ENCODE measurements at places on chromosomes 16 and 17.

GRCh38 chr16:25788637-25789036, 96.9 kb downstream of the HS3ST4 start:
- no peak for DNase-seq

- no peak for DNase-seq
Observed at GRCh38 chr17:69357701-69358100, 30.8 kb upstream of the ABCA5 start.

- DNase-seq, result no peak
Observed at GRCh38 chr17:35076874-35077273, 13.4 kb upstream of the RFFL start.

- DNase-seq, result no peak
Observed at GRCh38 chr16:63960321-63960720, 1161.5 kb downstream of the CDH11 start.

DNA sequence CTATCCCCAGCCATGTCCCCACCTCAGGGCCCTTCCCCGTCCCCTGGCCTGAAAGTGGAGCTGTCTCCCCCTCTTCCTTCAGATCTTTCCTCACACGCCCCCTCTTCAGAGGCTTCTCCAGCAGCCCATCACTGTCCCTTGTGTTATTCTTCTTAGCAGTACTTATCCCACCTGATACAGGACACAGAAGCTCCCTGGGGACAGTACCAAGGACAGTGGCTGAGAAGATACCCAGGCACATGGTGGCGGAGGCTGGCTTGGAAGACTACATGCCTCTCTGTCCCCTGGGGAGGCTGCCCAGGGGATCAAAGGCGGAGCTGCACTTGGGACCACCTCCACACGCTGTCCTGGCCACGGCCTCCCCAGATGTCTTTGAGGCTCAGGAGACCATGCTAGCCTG, 23.9 kb downstream of the HSD11B2 start:
- DNase-seq, result no peak

DNA sequence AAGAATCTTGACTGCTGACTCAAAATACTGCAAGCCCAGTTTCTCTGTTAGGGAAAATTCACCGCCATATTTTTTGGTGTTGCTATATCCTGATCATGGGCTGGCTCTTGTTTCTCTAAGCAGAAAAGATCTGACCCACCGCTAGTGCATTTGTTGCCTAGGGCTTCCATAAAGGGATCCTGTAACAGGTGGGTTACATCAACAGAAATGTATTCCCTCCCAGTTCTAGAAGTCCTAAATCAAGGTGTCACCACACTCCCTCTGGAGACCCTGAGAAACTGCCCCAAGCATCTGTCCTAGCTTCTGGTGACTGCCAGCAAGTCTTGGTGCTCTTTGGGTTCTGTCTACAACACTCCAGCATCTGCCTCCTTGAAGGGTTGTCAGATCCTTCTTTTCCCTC, 99.7 kb downstream of the MAF start:
- DNase-seq, result no peak

DNA sequence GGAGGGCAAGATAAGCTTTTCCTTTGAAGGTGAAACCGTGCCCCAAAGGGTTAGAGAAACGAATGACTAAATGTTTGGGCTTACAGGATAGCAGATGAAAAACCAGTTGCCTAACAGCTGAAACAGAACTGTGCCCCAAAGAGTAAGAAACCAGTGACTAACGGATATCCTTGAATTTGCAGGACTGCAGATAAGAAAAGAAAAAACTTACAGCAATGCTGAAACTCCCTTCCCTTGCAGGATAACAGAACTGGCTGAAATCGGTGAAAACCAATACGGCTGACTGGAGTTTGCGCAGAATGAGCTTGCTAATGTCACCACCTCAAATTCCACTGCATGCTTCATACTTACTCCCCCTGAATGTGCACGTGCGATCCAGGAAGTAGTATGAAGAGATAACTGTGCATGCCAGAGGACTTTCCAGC, 175.2 kb upstream of the NLRP1 start:
- DNase-seq, result no peak

DNA sequence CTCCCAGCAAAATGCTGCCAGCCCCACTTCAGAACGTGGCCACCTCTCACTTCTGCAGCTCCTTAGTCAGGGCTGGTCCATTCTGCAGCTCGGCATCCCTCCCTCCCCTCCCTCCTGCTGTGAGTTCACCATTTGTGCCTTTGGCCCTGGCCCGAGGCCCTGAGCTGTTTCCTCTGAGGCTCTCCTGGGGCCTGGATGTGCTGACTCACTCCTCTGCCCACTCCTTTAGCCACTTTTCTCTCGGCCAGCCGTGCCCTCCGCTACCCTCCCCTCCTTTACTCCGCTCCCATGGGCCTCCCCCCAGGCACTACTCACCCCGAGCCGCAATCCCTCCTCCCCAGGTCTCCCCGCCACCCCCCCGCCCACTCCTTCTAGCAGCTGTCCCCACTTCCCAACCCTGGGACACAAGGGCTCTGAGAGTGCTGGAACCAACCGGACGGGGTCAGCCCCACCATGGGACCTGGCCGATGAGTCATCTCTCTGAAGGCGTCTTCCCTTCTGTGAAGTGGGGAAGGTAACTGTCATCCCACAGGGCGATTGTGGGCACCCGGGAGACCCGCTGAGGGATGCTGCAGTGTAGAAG, 11.5 kb downstream of the KCNG4 start:
- no peak for DNase-seq

DNA sequence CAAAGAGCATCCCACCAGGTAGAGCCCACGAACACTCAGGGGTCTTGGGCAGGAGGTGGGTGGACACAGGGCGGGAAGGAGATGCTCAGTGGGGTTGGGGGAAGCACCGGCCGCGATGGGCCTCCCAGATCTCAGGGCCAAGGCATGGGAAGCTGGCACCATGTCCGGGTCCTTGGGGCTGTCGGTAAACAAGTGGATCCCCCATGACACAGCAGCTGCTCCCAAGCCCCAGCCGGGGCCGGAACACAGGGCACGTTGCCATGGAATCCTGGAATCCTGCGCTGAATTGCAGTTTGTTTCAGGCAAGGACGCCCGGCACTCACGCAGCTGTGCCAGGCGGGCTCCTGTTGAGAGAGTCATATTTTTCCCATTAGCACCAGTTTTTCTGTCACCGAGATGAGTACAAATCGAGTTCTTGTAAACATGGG, 23.0 kb upstream of the CHMP6 start:
- no peak for DNase-seq

- no peak for DNase-seq
Observed at GRCh38 chr17:62780269-62780668, 27.8 kb downstream of the MARCHF10 start.

DNA sequence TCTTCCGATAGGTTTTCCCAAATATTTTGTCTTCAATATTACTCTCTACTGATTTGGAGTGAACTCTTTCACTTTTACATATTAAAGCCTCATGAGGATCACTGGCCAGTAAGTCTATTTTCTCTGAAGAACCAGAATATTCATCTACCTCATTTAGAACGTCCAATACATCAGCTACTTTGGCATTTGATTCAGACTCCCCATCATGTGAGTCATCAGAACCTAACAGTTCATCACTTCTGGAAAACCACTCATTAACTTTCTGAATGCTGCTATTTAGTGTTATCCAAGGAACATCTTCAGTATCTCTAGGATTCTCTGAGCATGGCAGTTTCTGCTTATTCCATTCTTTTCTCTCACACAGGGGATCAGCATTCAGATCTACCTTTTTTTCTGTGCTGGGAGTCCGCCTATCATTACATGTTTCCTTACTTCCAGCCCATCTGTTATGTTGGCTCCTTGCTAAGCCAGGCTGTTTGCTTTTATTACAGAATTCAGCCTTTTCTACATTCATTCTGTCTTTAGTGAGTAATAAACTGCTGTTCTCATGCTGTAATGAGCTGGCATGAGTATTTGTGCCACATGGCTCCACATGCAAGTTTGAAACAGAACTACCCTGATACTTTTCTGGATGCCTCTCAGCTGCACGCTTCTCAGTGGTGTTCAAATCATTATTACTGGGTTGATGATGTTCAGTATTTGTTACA, 30.9 kb downstream of the BRCA1 start:
- DNase-seq, result no peak

GRCh38 chr17:13749891-13750235, 148.1 kb upstream of the HS3ST3A1 start:
- no peak for DNase-seq

GRCh38 chr17:40070709-40071312, 8.0 kb downstream of the THRA start:
- peak; percentile 80 for DNase-seq

- DNase-seq, result no peak
Observed at GRCh38 chr17:32503251-32504165, 16.7 kb downstream of the CDK5R1 start.

DNA sequence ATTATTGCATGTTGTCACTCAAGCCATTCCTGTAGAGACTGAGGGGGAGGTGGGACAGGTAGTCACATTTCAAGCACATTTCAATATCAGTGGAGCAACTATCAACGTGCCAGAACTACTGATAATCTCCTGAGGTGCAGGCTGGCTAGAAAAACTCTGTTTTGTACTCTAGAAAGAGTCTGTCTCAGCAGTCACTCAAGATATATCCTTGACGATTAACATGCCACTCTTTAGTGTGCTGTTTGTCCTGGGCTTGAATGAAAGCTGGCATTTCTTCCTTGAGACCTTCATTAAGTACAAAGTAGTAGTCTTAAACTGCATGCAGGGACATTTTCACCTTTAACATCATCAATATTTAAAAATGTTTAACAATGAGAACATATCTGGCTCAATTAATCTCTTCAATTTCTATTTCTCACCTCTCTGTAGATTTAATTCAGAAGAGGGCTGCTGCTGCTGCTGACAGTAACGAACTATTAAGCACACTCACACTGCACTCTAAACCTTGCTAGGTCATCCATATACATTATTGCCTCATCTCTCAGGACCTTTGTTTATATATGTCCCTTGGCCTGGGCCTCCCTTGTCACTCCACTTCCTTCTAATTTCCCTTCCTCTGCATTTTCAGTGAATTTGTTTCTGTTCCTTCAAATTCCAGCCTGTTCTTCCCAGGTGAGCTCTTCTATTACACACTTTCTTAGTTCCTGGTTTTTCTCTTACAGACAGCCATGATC, 412.0 kb downstream of the HAPSTR1 start:
- no peak for DNase-seq

DNA sequence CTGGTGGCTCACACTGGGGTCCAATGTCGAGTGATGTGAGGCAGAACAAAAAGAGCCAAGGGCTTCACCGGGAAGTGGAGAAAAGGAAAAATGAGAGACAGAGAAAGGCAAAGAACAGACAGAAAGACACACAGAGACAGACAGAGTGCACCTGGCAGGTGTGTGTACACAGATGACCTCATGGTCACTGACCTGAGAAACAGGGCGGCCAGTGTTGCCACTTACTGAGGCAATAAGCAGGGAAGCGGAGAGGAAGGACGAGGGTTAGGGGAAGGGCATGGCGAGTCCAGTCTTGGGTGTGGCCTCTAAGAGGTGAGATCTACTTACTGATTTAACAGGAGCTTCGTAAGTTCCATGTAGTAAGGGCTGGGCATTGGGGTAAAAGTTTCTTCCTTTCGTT, 7.5 kb downstream of the GINS2 start:
- no peak for DNase-seq

DNA sequence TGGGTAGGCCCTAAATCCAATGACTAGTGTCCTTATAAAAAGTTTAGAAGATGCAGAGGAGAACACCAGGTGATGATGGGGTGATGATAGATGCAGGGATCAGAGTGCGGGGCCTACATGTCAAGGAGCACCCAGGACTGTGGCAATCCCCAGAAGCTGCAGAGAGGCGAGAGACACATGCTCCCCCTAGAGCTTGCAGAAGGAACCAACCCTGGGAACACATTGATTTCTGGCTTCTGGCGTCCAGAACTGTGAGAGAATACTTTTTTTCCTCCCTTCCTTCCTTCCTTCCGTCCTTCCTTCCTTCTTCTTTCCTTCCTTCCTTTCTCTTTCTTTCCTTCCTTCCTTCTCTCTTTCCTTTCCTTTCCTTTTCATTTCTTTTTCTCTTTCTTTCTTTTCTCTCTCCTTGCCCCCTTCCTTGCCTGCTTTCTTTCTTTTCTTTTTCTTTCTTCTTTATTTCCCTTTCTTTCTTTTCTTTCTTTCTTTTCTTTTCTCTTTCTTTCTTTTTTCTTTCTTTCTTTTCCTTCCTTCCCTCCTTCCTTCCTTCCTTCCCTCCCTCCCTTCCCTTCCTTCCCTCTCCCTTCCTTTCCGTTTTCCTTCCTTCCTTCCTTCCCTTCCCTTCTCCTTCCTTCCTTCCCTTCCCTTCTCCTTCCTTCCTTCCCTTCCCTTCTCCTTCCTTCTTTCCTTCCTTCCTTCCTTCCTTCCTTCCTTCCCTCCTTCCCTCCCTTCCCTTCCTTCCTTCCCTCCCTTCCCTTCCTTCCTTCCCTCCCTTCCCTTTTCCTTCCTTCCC, 134.3 kb downstream of the HAPSTR1 start:
- DNase-seq, result peak; percentile 8

DNA sequence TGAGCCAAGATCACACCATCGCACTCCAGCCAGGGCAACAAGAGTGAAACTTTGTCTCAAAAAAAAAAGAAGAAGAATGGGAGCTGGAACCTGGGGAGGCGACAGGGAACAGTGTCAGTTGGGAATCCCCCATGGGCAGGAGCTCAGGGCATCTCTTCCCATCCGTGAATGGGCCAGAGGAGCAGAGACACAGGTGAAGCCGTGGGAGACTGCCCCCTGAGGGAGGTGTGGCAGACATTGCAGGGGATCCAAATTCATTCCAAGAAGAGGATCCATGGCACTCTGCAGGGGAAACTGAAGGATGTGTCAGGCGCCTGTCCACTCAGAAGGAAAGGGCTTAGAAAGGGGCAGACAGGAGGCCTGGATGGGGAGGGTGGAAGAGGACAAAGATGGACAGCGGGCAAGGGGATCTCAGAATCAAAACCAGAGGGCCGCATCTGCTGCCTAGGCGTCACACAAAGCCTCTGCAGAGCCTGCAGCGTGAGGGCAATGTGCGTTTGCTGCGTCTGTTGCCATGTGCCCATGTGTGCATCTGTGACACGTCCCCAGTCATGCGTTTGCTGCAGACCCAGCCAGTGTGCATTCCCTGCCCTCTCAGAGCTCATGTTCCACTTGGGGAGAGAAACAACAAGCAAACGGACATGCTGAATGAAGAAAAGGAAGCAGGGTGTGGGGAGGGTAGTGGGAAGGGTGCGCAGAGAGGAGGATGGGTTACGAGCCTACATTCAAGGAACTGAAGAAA, 30.6 kb upstream of the TNRC6C start:
- DNase-seq, result no peak

- no peak for DNase-seq
Observed at GRCh38 chr16:53913099-53913870, 209.3 kb downstream of the FTO start.

- DNase-seq, result no peak
Observed at GRCh38 chr17:2194889-2195335, 108.7 kb downstream of the SMG6 start.

DNA sequence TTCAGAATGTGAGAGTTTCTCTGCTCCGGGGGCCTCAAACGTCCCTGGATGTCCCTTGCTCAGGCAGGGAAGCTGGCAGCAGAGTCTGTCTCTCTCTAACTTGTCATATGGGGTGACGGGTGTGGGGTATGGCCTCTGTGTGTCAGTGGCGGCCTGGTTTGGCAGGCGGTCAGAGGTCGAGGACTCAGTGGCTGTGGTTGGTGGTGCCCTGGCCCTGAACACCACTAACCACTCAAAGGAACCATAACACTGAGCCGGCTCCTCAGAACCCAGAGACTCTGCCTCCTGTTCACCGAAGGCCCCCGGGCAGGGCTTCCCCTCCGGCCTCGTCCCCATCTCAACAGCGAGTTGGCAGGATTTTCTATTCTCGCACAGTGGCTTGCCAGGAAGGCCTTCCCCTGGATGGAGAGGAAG, 677 bp downstream of the P2RX1 start:
- DNase-seq, result peak; percentile 20

- peak; percentile 26 for DNase-seq
Observed at GRCh38 chr16:11783319-11784037, 13.6 kb downstream of the ZC3H7A start.

GRCh38 chr17:63489291-63489690, 12.4 kb downstream of the ACE start:
- DNase-seq, result no peak
